Stimulated activated CD4-positive, alpha-beta T cell treated with anti-CD3 and anti-CD28 coated beads, TNF-alpha, amount 100 ng/mL, for 1 hour (primary cell): ENCODE measurements at places on chromosomes 4 and X.

DNA sequence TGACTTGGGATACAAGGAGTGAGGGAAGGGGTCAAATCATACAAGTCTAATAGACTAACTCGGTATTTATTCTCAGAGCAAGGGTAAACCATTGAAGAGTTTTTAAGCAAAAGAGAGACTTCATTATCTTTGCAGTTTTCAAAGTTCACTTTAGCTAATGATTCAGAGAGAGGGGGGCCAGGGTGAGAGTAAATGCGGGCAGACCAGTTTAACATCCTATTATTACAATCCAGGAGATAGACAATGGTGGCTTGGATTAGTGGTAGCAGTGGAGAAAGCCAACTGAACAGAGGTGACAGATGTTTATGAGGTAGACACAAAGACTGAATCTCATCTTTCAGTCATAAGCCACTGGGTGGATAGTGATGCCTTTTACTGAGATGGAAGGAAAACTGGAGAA lies 57.9 kb downstream of the CPEB2 start:
- no peak for DNase-seq

DNA sequence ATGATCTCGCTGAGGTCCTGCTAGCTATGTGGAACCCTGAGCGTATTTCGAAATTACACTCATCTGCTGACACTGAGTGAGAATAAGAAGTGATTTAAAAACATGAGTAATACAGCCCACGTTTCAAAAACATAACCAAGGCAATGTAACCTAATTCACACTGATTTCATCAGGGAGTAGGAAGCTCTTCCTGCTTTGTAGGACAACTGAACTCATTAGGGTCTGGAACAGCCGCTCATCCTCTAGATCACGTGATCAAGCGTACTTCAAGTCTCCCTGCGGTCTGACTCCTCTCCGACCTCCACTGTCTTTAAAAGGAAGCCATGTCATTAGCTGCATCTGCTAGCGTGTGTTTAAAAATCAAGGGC lies 138.0 kb downstream of the NSUN7 start:
- no peak for DNase-seq

DNA sequence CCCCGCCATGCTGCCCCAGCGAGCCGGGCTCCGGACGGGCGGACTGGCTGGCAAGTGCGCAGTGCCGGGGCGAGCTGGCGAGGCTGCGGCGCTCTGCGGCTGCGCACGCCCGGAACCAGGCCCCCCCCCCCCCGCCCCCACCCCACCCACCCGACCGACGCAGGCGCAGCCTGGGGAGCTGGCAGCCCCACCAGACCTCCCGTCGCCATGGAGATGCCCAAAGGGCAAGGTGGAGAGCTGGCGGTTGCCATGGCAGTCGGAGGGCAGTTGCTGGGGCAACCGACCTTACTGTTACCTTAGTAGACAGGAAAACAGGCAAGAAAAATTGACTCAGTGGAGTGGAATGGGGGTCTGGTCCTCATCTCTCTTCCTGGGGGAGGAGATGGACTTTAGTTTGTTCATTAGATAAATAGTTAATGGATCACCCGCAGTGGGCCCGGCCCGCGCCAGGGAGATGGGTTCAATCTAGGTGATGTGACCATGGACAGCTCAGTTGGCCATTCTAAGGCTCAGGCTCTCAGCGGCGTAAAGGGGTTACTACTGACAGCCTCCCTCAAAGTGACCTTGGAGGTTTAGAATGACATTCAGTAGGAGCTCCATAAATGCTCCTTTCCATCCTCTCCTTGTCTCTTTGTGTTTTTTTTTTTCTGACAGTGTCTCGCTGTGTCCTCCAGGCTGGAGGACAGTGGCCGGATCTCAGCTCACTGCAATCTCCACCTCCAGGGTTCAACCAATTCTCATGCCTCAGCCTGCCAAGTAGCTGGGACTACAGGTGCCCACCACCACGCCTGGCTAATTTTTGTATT lies at the start of gene PCSK1N:
Gene PCSK1N (minus strand): TSS at position 87 of the 806 bp plus-strand sequence. CDS start 78 bp downstream, at position 9.
- peak; percentile 6 for DNase-seq

DNA sequence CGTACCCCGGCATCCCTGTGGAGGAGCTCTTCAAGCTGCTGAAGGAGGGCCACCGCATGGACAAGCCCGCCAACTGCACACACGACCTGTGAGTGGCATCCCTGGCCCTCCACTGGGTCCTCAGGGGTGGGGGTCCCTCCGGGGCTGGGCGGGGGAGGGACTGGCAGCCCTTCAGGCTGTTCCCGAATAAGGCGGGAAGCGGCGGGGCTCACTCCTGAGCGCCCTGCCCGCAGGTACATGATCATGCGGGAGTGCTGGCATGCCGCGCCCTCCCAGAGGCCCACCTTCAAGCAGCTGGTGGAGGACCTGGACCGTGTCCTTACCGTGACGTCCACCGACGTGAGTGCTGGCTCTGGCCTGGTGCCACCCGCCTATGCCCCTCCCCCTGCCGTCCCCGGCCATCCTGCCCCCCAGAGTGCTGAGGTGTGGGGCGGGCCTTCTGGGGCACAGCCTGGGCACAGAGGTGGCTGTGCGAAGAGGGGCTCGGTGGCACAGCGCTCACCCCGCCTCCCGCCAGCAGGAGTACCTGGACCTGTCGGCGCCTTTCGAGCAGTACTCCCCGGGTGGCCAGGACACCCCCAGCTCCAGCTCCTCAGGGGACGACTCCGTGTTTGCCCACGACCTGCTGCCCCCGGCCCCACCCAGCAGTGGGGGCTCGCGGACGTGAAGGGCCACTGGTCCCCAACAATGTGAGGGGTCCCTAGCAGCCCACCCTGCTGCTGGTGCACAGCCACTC lies 13.7 kb downstream of the FGFR3 start:
- DNase-seq, result no peak

DNA sequence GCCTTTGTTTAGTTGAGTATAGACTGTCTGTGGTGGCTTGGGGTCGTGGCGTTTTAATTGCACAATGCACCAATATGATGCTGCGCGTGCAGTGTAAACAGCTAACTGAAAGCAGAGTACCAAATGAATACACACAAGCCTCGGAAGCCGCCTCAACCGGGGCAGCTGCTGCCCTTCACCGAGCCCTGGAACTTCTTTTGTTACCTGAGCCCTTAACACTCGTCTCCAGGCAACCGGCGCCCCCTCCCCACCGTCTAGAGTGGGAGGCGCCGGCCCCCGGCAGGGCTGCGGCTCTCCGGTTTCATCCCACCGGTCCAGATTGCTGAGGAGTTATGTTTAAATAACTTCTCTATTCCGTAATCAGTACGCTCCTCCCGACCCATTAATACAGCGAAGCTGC lies 173.2 kb upstream of the TBL1X start:
- DNase-seq, result no peak

DNA sequence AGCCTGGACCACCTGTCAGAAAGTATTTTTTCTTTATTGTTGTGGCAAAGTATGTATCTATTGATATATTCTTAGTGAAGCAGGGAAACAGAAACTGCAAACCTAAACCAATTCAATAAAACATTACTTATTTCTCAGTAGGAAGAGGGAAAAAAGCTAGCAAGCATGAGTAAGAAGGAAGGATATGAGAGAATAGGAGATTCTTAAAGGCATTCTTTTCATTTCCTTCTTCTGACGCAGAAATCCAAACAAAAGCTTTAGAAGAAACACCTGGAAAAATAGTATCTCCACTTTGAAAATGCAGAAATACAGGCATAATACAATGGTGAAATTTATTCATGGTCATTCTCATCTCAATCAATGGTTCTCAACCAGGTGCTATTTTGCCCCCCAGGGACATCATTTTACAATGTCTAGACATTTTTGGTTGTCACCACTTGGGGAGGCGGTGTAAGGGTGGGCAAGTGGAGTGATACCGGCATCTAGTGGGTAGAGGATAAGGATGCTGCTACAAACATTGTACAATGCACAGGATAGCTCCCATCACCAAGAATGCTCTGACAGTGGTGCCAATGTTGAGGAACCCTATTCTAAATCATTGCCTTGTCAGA lies 21.7 kb upstream of the ATXN3L start:
- no peak for DNase-seq

GRCh38 chrX:124388562-124388961 lies 42.2 kb downstream of the SH2D1A start:
- DNase-seq, result peak; percentile 1

GRCh38 chr4:181952478-181952877 lies 290.7 kb upstream of the TENM3 start:
- DNase-seq, result no peak

DNA sequence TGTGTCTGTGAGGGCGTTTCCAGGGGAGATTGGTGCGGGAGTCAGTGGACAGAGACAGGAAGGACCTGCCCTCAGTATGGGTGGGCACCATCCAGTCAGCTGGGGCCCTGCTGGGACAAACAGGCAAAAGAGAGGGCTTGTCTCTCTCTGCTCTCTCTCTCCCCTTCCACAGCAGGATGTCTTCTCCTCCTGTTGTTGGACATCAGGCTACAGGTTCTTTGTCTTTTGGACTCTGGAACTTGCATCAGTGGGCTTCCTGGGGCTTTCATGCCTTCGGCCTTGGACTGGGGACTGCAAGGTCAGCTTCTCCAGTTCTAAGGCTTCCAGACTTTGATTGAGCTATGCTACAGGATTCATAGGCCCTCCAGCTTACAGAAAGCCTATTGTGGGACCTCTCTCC lies 59.6 kb downstream of the ADGRA3 start:
- no peak for DNase-seq

DNA sequence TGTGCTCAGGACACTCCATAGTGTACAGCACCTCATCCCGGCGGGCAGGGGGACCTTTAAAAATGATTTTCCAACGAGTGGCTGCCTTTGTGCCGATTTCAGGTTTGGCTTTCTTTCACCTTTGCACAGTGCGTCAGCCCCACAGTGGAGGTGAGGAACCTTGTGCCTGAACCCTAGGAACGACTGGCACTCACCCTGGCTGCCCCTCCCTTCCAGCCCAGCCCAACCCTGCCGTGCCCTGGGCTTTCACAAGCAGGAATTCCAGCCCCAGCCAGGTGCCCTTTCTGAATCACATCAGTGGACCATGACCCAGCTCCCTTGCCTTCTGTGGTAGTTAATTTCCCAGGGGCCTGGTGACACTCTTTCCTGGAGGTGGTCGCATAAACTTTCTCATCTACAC lies 1.3 kb downstream of the TMEM164 start:
- DNase-seq, result no peak

GRCh38 chrX:40122487-40122886 lies 24.7 kb upstream of the BCOR start:
- no peak for DNase-seq

DNA sequence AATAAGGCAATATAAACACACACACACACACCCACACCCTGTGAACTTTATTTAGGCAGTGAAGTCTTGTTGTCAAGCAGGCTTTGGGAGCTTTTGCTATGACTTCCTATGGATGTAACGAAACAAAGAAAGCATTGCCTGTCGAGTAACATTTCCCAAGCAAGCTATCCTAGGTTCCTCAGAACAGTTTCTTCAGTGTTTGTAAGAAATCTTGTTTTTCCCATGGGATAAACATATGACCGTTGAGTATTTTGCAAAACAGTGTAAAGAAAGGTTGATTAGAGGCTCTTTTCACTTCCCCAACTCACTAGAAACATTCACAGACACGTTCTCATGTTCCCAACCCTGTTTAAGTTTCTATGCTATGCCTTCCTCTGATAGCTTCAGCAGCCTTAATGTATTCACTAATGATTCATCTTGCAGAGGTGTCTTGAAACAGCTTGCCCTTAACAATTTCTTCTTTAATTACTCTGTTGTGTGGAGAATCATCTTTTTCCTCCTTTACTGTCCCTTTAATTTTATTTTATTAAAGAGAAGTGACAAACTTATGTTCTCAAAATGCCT lies 1947.1 kb upstream of the TENM3 start:
- DNase-seq, result no peak

- no peak for DNase-seq
Observed at GRCh38 chr4:157983300-157983699, 189.5 kb downstream of the GASK1B start.

DNA sequence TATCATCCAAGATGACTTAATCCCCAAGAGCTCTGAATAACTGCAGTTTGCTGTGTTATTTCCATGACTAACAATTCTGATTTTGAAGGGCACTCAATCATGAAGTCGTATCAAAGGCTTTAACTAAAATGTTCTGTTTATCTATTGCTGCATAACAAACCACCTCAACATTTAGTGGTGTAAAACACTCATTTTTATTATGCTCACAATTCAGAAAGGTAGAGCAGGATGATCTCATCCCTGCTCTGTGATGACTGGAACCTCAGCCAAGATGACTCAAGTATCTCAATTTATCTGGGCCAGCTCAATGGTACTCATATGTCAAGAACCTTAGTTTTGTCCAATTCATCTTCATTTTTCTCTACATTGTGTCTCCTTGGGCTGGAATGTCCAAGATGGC lies 451.1 kb downstream of the PPARGC1A start:
- DNase-seq, result no peak

DNA sequence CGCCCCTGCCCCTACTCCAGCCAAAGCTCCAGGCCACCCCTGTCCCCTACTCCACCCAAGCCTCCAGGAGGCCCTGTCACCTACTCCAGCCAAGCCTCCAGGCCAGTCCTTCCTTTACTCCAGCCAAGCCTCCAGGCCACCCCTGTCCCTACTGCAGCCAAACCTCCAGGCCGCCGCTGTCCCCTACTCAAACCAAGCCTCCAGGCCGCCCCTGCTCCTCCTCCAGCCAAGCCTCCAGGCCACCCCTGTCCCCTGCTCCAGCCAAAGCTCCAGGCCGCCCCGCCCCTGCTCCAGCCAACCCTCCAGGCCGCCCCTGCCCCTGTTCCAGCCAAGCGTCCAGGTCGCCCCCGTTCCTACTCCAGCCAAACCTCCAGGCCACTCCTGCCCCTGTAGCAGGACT lies 5.1 kb upstream of the ASMT start:
- DNase-seq, result no peak

DNA sequence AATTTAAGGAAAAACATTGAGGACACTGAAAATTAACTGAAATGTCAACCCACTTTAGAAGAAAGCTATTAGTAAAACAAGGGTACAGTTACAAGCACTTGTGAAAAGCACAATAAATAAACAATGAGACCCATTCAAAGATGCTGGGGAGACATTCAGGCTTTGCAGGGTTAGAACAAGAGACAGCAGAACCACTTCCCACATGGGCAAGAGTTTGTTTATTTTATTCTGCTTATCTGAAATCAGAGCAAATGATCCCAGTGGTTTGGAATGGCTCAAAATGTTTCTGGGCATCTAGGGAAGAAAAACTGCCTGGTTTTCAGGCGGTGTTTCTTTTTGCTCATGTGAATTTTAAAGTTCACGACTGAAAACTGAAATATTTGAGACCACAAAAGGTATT lies 42.4 kb downstream of the PPP3CA start:
- no peak for DNase-seq

DNA sequence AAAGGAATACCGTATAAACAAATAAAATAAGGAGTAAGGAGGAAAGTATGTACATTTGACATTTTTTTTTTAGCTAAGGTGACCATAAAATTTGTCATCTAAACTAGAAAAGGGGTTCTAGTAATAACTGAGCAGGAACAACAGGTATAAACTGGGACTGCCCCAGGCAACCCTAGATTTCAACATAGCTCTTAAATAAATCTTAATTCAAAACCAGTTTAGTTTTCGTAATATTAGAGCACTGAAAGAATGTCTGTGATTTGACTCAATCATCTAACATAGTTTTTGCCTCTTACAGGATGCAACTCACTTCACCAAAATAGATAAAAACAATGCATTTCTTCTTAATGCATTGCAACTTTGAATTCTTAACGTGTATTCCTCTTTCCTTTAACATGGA lies 257.7 kb downstream of the ADAMTS3 start:
- DNase-seq, result no peak

GRCh38 chr4:7034262-7035081 lies 8.7 kb upstream of the TADA2B start:
- DNase-seq, result no peak

- DNase-seq, result no peak
Observed at GRCh38 chr4:154927126-154927680, 146.1 kb downstream of the RBM46 start.
